ENCODE measurements at places on chromosomes 4 and X.

DNA sequence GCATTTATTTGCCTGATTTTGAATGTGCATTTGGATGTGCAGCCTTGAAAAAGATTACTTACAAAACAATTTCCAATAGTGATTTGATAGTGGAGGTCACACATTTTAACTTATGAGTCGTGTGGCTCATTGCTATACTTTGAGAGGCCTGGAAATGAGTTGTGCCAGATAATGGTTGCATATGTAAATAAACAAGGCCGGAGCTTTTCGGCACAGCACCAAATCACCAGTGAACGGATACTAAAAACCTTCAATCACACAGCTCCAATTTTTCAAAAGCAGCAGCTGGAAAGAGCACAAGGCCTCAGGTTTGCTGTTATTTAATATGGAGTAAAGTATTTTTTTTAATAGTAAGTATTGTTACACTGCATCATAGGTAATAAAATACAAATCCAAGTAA is 57.2 kb downstream of the NPY5R start:
- no peak for DNase-seq

GRCh38 chr4:122205687-122206086 is 53.6 kb downstream of the BLTP1 start:
- DNase-seq = no peak

DNA sequence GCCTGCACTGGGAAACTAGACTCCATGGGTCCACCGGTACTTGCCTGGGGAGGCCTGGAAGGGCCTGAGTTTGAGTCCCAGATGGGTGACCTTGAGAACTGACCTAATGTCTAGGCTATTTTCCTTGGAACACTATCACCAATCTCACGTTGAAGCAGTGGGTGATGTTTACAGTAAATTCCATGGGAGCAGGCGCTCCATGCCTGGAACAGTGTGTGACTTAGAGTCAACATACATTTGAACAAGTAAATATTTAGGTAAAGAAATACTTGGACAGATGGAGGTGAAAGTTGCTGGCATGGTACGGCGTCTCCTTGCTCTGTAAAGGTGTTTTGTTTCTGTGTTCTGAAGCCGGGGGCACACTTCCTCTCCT is 47.5 kb downstream of the TBC1D14 start:
- no peak for DNase-seq

GRCh38 chrX:23901805-23902204 is 5.9 kb downstream of the APOO start:
- DNase-seq = no peak

Measured in Panc1 (cell line).